ENCODE measurements at places on chromosomes 3 and 15.

DNA sequence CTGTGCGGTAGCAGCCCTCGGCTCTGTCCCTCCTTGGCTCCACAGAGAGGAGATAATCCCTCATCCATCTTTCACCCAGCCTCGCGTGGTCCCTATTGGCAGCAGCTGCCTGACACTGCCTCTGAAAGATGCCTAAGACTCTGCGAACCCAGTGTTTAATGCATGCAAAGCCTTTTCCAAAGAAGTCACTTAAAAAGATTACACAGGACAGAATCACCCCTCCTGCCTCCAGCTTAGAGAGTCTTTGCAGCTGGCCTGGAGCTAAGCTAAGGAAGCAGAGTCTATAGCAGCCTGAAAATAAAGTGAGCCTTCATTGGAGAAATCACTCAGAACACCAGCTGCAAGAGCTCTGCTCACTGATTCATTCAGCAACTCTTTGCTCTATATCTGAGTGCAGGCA, 247.2 kb downstream of the SHQ1 start:
- no peak for DNase-seq

DNA sequence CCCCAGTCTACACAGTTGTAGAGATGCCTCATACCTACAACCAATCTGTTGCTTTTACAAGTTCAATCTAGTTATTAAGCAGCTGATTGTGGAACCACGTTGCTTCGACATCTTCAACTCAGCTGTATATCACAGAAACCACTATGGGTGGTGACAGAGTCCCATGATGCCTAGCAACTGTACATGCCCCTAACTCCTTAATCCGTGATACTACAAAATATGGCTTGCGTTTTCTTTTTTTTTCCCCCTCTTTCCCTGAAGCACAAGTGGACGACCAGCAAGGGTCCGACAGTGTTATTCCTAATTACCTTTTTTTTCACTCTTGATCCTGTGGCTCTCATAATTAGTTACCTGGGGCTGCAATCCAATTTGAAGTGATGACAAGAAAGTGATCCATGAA, 478.6 kb downstream of the FOXP1 start:
- no peak for DNase-seq

DNA sequence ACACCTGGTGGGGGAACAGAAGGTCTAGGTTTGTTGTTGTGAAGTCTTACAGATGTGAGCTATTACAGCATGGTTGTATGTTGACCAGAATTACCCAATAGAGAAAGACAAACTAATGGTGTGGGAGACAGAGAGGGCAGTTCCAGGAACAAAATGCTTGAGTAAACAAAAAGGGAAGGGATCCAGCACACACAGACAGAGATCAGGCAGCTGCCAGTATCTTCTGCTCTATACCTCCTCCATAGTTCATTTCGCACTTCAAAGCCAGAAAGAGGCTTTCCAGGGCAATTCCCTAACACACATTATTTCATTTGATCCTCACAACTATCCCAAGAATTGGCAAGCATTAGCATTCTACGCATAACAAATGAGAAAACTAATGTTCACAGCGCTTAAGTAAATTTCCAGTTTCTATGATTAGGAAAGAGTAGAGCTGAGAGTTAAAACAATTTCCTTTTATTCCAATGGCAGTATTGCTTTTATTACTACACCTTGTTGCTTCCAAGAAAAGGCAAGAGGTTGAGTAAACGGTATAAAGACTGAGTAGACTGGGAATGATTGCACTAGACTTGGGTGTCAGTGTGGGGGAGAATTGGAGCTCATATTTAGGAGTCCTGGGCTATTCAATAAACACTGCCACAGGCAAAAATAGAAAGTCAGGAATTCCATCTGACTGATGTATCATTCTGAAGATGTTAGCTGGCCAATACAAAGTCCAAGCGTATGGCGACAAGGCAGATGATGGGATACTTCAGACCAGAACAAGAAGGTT, 39.7 kb upstream of the ZNF280D start:
- DNase-seq, result no peak

GRCh38 chr3:173750095-173750494, 352.6 kb downstream of the NLGN1 start:
- DNase-seq, result no peak

GRCh38 chr3:169387751-169388696, 275.5 kb downstream of the MECOM start:
- DNase-seq, result no peak

DNA sequence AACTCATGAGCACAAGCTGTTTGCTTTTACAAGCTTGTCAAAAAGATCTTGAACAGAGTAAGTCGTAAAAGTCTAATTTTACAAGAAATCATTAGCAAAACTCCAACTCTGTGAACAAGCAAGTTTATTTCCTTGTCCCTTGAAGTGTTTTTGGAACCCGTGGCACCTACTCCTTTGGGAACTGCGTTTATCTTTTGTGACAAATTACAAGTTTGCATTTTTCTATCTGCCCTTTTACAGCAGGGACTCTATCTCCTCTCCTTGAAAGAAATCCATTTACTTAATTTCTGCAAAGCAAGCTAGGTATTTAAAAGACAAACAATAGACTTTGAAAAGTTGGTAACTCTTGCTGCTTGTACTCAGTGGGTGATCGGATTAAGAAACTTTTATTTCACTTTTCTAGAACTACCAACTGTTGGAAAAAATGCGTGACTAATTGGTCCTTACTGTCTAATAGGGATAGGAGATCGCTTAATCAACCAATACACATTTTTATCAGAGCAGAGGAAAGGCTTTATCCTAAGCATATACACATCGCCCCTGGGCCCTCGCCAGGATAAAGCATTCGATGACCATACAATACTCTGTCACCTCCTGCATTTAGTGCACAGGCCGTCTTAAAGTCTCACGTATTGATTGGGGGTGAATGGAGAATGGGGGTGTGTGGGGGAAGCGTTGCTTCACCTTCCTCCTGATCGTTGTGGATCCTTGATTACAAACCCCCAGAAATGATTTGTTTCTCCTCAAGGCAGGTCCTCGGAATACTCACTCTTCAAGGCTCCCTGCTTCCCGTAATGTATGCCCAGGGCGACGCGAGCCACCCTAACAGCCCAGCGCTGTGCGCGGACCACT, 1.7 kb downstream of the PRTG start:
- peak; percentile 27 for DNase-seq

- no peak for DNase-seq
These were observed 6.8 kb upstream of the DUSP7 start for GRCh38 chr3:52063026-52063723.

All from hematopoietic multipotent progenitor cell (in vitro differentiated cells).